ENCODE measurements at places on chromosomes 12 and 14.

DNA sequence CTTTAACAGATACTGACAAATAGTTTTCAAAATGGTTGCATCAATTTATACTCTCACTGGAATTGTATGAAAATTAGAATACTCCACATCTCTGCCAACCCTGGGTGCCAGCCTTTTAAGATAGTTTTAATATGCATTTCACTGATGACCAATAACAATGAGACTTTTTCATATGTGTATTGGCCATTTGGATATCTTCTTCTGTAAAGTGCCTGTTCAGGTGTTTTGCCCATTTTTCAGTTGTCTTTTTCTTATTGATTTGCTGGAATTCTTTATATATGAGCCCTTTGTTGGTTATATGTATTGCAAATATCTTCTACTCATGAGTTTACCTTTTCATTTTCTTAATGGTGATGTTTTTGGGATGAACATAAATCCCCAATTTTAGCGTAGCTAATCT lies 16.7 kb upstream of the RNU6-7 start:
- no peak for DNase-seq

DNA sequence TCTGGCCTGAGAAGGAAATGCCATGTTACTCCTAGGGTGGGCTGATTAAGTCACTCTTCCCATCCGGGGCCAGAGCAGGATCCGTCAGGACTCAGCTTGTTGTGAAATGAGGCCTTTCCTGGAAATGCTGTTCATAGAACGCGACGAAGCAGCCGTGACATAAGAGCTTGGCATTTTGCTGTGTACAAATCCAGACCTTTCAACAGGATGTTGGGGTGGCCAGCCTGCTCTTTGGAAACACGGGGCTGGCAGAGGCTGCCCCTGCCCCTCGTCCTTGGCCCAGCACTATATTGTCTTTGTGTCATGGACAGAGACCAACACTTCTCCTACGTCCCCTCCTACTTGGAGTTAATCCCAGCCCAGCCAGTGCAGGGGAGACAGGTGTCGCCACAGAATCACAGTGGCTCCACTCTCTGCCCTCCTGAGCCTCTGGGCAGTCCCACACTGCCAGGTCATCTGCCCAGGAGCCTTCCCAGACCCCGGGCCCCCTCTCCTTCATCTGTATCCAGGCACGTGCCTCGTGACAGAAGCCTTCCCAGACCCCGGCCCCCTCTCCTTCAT lies 18.6 kb upstream of the EIF5 start:
- DNase-seq: no peak

- DNase-seq: no peak
Measured at GRCh38 chr12:124538194-124539082, 29.0 kb downstream of the NCOR2 start.

- DNase-seq: no peak
Measured at GRCh38 chr14:85037411-85037810, 492.5 kb upstream of the FLRT2 start.

DNA sequence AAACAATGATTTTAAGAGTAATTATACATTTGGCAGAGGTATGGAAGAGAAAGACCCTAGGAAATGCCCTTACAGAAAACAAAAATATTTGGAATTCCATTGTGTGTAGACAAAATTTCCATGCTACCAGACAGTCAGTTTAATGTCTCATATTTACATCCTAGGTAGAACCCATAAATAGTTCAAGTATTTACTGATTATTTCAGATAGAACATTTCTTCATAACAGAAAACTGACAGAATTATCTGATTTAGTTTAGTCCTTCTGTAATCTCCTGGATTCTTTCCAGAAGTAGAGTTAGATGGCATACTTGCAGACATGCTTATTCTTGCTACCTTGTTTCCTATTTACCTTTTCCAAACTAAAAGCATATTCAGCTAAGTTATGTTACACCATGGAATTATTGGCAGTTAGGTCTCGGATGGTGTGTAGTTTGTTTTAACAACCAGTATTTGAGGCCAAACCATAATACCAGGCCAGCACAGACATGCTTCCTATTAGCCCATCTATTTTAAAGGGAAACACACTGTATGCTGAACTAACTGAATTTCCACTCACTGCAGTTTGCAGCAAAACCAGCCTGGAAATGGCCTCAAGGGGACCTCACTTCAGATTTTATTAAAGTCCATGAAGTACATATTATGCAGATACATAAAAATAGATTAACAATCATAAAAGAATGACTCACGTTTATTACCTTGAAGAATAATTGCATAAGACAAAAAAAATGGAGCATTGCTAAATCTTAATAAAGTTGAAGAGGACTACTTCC lies 126.6 kb upstream of the LRIG3 start:
- DNase-seq: no peak

Measured in neural crest cell (in vitro differentiated cells).